ENCODE measurements at places on chromosomes 7 and 10. TPM values are rescaled to one million over a fixed set of nuclear protein-coding genes. Genes with fewer than 3 reads are reported as not detected.

TMEM178B gene
- total RNA-seq = 1.0 TPM

GRCh38 chr10:10530313-10530712 lies 487.4 kb upstream of the CELF2 start:
- no peaks in the 10 kb centered on the region for H3K4me1 ChIP-seq
- no peaks in the 10 kb centered on the region for H3K36me3 ChIP-seq

- no peaks in the 10 kb centered on the region for H3K4me1 ChIP-seq
- no peak overlapping the region for H3K4me3 ChIP-seq
- H3K36me3 ChIP-seq = no peaks in the 10 kb centered on the region
- no peak overlapping the region for H3K27ac ChIP-seq
- no peaks in the 10 kb centered on the region for H3K27me3 ChIP-seq
Observed at GRCh38 chr10:96618653-96619052, 31.8 kb upstream of the TM9SF3 start.

DNA sequence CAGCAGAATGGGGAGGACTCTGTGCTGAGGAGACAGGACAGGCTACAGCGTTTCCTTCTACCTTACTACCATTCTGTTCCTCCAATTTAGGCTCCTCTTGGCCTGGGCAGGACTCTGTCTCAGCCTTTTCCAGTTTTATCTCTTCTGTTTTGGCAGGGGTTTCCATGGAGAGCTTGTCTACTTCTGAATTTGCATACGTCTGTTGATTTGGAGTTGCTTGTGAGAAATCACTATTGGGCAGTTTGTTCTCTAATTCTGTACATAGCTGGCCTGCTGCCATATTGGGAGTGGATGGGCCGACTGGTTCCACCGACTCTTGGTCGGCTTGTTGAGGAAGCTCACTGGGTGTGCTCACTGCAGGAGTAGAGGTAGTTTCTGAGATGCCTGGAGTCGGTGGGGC lies 136.8 kb downstream of the GALNT11 start:
- peaks cover 10% of the 10 kb centered on the region for H3K4me1 ChIP-seq
- H3K27me3 ChIP-seq = no peaks in the 10 kb centered on the region
- no peak for DNase-seq
- H3K36me3 ChIP-seq = peaks cover 10% of the 10 kb centered on the region
- H3K27ac ChIP-seq = no peak overlapping the region

DNA sequence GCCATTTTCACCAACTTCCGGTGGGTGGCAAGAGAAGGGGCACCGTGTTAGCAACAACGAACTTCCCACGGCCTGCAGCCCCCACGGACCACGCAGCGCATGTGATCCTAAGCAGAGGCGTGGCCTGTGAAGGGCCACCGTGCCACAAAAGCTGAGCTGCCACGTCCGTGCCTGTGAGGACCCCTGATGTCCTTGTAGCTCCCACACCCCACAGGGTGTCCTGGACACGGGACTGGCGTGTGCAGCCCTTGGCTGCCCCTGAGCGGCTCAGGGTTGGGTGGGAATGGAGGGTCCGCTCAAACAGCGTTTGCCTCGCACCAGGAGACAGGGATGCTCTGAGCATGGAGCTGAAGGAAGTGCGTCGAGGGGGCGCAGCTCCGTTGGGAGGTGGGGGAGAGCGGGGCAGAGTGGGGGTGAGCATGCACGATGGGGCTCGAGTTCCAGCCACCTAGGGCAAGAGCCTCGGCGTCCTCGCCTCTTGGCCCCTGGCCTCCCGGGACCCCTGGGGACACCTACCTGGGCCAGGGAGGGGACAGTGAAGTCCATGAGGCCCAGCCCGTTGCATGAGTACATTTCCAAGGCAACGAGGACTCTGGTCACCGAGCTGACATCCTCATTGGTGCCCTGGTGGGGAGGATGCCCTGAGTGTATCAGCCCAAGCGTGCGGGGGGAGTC lies 33.6 kb downstream of the CFAP46 start:
- H3K27me3 ChIP-seq = peaks cover 16% of the 10 kb centered on the region
- H3K36me3 ChIP-seq = no peaks in the 10 kb centered on the region
- no peak overlapping the region for H3K27ac ChIP-seq
- peaks cover 20% of the 10 kb centered on the region for H3K4me1 ChIP-seq
- H3K4me3 ChIP-seq = no peak overlapping the region
- no peak for DNase-seq

Data from activated T-cell treated with anti-CD3 and anti-CD28 coated beads, Interleukin-2, amount 50 U/mL, for 72 hours (primary cell).